ENCODE measurements at places on chromosomes 16 and 17. TPM values are rescaled to one million over a fixed set of nuclear protein-coding genes. Genes with fewer than 3 reads are reported as not detected.
A peak's percentile ranks its signal among the peaks of the same experiment; 100 is the strongest.

DNA sequence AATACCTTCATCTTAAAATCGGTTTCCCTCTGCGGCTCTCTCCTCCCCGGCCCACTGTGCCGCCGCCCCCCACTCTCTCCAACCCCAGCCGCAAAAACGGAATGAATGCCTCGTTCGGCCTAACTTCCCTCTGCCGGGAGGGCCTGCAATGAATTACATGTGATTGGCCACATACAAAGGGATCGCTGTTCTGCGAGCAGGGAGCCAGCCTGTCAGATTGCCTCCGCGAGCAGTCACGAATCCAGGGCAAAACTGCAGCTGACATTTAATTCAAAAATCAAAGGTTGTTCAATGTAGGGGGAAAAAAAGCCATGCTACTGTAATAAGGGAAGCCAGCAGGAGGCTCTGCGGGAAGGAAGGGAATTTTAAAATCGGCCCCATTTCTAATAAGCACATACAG, 84.9 kb downstream of the TBC1D16 start:
- peak; percentile 33 for DNase-seq

The RNF227 gene
- 1.00 TPM for total RNA-seq

The PRSS33 gene
- total RNA-seq, result not detected

DNA sequence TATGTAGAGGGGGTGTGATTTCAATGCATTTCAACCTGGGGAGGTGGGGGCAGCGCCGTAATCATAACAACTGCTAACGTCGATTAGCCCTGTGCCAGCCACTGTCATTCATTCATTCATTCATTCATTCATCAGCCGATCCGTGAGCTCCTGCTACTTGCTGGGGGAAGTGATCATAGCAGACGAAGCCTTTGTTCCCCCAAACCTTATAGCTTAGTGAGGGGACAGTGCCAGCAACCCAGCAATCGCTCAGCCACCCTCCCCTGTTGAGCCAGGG, 106.5 kb upstream of the GSE1 start:
- DNase-seq, result no peak

The CIBAR2 gene
- not detected for total RNA-seq

DNA sequence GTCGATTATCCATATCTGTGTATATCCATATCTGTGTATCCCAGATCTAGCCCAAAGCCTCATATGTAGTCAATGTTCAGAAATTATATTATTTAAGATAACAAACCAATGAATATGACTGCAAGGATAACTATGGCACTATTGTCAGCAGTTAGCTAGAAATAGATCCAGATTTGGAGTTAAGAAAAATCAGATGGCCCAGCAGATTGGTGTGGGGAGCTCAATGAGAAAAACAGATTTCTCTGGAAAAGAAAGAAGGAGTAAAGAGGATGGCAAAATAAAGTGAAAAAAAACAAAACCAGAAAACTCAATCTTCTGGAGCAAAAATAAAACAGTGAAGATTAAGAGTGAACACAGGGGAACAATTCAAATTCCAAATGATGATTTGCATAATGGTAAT, 10.6 kb upstream of the CDH8 start:
- no peak for DNase-seq

DNA sequence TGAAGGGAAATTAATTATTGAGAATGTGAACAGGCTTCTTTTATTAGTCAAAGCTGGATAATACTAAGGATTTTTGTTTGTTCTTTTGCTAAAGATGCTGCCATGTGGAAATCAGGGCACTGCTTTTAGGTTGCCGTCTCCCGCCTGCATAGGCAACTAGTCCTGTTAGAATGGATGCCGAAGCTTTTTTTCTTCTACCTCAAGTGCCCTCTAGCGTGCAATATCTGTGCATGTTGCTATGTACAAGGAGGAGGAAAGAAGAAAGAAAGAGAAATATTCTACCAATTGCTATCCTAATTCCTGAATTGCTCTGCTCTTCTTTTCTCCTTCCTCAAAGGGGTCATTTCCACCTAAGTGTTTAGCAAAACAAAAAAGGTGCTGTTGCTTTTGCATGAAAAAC, 5.2 kb upstream of the CDH8 start:
- no peak for DNase-seq

DNA sequence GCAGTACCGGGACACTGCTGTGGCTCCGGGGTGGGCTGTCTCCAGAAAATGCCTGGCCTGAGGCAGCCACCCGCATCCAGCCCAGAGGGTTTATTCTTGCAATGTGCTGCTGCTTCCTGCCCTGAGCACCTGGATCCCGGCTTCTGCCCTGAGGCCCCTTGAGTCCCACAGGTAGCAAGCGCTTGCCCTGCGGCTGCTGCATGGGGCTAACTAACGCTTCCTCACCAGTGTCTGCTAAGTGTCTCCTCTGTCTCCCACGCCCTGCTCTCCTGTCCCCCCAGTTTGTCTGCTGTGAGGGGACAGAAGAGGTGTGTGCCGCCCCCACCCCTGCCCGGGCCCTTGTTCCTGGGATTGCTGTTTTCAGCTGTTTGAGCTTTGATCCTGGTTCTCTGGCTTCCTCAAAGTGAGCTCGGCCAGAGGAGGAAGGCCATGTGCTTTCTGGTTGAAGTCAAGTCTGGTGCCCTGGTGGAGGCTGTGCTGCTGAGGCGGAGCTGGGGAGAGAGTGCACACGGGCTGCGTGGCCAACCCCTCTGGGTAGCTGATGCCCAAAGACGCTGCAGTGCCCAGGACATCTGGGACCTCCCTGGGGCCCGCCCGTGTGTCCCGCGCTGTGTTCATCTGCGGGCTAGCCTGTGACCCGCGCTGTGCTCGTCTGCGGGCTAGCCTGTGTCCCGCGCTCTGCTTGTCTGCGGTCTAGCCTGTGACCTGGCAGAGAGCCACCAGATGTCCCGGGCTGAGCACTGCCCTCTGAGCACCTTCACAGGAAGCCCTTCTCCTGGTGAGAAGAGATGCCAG, 12.9 kb downstream of the STH start:
- no peak for DNase-seq

The SLC16A5 gene
- total RNA-seq, result 22.7 TPM

The HS3ST3A1 gene
- 3.2 TPM for total RNA-seq

GRCh38 chr16:87312008-87312407, 5.2 kb downstream of the C16orf95 start:
- no peak for DNase-seq

DNA sequence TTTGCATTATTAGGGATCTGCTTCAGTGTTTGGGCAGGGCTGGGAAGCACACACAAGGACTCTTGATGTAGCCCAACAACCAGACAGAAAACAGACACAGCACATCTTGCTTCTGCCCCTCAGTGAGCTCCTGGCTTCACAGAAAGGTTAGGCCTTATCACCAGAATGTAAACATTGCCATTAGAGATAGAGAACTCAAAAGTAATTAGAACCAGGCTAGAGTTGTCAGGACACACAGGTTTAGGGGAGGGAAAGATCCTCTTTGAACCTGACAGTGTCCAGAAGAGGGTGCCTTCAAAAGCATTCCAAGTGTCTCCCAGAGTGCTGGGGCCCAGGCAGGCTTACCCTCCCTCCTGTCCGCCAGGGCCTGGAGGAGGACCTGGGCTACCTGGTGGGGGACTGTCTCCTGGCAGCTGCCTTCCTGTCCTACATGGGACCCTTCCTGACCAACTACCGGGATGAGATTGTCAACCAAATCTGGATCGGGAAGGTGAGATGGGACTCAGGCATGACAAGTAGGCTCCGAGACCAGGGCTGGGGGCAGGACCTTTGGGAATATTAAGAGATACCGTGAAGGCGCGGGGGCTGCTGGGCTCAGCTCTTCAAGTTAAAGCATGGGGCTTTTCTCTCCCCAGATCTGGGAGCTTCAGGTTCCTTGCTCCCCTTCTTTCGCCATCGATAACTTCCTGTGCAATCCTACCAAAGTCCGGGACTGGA, 16.9 kb upstream of the KDM6B start:
- no peak for DNase-seq

The OTOA gene
- 0.11 TPM for total RNA-seq

DNA sequence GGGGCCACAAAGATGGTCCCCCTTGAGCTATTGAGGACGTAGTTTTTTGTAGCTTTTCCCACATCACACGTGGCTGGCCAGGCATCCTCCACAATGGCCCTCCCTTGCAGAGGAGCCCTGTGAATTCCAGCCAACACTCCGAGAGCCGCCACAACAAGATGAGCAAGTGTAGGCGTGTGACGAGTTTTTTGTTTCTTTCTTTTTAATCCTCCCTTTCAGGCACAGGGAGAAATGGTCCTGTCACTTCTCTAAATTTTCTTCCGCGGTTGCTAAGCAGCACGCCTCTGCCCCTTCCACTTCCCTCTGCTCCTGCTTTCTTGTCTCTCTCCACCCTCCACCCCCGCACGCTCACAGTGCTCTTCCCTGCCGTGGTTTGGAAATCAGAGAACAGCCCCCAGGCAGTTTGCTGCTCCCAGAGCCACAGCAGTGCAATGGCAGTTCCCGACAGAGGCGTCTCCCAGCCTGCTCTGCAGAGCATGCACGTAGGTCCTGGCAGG, 68.0 kb upstream of the MRTFB start:
- peak; percentile 84 for DNase-seq

The ALOX15 gene
- total RNA-seq, result 0.35 TPM

The TMEM107 gene
- 8.7 TPM for total RNA-seq
